ENCODE measurements at places on chromosomes 7 and 10. TPM values are rescaled to one million over a fixed set of nuclear protein-coding genes. Genes with fewer than 3 reads are reported as not detected.

DNA sequence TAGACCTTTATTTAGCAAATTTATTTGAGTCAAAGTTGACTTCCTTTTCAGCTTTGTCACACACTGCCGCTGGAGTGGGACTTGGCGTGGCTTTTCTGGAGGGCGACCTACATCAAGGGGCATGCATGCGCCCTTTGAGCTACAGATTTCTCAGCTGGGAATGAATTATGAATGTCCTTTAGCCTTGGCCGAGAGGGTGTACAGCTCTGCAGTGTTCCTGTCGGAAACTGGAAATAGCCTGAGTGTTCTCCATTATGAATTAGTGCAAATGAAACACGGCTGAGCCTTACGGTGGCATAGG is 79.7 kb downstream of the GLRX3 start:
- DNase-seq = no peak

DNA sequence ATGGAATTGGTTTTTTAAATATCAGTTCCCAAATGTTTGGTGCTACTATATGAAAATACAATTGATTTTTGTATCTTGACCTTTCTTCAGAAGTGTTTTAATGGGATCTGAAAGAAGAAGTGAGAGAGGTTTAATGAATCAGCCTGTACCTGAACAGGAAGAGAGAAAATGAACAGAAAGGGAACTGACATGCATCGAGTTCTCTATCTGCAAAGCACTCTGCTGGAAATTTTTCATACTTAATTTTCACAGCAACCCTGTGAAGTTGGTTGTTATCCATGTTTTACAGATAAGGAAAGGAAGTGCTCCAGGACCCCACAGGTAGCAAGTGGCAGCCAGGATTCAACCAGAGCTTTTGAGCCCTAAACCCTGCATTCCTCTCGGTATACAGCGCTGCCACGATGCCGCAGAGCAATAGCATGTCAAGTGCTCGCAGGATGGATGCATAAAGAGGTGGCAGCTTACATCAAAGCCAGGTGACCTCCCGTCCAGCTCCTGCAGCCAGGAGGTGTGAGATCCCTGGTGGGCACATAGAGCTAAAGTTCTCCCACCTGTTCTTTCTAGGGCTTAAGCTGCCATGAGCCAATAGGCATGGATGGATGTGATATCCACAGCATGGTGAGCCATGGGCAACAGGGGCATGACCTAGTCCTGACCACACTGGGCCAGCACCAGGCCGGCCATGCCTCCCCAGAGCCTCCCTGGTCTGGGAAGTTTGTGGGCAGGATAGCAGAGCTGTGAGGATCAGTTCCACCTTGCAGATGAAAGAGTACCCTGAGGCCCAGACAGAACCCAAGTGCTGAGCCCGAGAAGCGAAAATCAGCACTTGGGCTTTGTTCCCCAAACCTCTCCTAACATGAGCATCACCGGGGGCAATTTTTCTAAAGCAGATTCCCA is 57.2 kb downstream of the CALML3 start:
- DNase-seq = no peak

VIPR2 gene
- total RNA-seq = 0.74 TPM

SLC26A5 gene
- total RNA-seq = not detected

- DNase-seq = no peak
Measured at GRCh38 chr10:77671594-77672252, 34.1 kb upstream of the KCNMA1 start.

- no peak for DNase-seq
Measured at GRCh38 chr7:11668727-11669126, 163.3 kb downstream of the THSD7A start.

FGFR2 gene
- total RNA-seq = 1.9 TPM

MACROH2A2 gene
- 39.0 TPM for total RNA-seq

DNA sequence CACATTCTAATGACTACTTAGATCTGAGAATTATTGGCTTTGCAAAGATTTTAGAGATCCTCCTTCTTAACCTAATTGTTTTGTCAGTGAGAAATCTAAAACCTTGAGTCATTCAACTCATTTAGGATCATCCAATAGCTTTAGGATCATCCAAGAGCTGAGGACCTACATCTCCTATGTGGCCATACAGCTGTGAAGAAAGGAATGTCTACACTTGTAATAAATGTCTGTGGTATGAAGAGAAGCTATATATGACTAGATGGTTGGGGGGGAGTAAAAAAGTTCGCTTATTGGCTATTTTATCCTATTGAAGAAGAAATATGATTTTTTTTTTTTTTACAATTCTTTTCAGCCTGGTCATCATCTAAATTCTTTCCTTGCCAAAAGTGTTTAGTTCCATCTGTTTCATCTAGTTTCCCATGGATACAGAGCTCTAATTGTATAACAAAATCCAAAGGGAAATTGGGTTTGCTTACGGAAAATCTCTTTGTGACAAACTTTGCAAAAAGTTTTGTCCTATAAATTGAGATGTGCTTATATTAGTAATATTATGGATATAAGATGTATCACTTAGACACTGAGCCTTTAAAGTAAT is 196.7 kb downstream of the PRKG1 start:
- DNase-seq = no peak

- DNase-seq = peak; percentile 70
Measured at GRCh38 chr7:37320140-37320847, 128.4 kb downstream of the ELMO1 start.

DNA sequence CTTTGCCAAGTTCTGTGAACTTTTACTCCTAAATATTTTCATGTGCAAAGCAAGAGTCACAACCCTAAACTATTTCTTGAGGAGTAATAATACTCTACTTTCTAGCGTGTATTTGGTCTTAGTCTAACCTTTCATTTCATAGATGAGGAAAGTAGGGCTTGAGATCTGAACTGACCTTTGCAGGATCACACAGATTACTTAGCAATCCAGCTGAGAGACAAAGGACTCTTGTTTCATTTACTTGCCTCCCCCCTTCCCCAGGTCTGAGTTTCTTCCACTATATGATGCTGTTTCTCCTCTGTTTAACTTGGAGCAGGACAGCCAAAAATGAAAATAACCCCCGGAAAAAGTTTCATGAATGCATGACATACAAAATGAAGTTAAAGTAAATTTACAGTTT is 75.3 kb upstream of the PTN start:
- DNase-seq = no peak

DNA sequence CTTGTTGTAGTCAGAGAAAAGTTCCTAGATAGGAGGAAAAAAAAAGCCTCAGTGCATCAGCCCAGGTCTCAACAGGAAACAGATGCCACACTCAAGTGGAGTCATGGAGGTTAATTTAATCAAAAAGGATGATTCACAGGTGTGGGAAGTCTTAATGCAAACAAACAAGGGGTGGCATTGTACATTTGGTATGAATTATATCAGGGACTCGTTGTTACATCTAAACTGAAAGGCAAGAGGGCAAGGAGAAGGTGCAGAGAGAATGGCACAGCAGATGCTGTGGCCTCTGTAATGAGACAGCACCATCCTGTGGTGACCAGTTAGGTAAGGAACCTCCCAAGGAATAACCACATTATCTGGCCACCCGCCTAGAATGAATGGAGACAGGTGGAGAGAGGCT is 133.7 kb downstream of the PTPRZ1 start:
- peak; percentile 66 for DNase-seq

All from Daoy (cell line).